Panc1 (cell line): ENCODE measurements at places on chromosomes 11 and 22. TPM values are rescaled to one million over a fixed set of nuclear protein-coding genes. Genes with fewer than 3 reads are reported as not detected.

The CARD18 gene
- 8.1 TPM for total RNA-seq

The KCNQ1OT1 gene
- 1.3 TPM for total RNA-seq

DNA sequence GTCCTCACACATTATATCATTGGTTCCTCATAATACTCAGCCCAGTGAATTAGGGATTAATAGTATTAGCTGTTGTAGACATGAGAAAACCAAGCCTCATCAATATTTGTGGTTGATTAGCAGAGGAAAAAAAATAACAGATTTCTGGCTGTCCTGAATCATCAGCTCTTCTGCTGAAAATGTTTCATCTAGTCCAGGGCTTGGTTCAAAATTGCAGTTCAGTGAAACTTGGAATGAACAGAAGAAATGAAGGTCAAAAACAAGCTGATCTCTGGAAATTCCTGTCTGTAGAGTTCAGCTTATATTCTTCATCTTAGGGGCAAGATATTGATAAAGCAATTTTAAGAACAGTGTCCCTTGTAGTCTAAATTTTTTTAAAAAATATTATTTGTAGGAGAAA lies 361.1 kb upstream of the CCDC179 start:
- DNase-seq, result no peak

- DNase-seq, result no peak
Observed at GRCh38 chr11:40179541-40179940, 1279.9 kb downstream of the LRRC4C start.

GRCh38 chr11:58023435-58023931 lies at the start of gene OR9Q1:
Gene OR9Q1 (plus strand): TSS chr11:58023881. CDS start chr11:58179445, 155,564 bp downstream.
- DNase-seq, result no peak

- no peak for DNase-seq
Observed at GRCh38 chr11:72343006-72343756, 91.2 kb downstream of the CLPB start.
